ENCODE measurements at places on chromosomes 11 and 22.

GRCh38 chr22:49268924-49269323 is 558.7 kb downstream of the BRD1 start:
- no peak for DNase-seq

DNA sequence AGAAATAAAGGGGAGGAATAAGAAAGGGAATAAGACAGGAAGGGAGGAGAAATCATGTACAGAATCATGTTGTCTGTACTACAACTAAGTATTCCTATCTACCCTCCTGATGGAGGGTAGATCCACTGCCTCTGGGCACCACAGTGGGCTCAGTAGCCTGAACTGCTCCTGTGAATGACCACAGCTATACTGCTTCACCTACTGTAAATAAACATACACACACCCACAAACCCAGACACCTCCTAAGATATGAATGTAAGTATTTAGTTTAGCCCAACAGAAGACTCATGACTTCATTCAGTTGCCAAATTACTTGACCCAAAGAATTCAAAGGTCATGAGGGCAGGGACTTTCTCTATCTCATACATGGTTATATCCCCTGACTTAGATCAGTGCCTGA is 177.3 kb upstream of the C11orf58 start:
- no peak for DNase-seq

GRCh38 chr11:95495706-95496105 is 264.7 kb upstream of the SESN3 start:
- no peak for DNase-seq

DNA sequence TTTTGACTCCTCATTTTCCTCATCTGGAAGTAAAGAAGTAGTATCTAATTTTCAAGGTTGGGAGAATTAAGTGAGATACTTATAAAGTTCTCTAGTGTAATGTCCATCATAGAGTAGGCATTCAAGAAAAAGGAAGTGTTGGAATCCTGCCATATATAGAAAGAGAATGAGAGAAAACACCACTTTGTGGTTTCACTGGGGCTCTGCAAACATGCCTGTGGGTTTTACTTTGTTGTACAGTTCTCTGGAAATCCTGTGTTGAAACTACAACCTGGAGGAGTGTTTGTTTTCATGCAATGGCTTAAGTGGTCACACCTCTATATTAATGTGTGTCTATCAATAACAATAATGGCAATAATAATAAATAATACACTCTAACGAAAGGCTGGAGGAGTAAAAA is 741.7 kb downstream of the NELL1 start:
- no peak for DNase-seq

DNA sequence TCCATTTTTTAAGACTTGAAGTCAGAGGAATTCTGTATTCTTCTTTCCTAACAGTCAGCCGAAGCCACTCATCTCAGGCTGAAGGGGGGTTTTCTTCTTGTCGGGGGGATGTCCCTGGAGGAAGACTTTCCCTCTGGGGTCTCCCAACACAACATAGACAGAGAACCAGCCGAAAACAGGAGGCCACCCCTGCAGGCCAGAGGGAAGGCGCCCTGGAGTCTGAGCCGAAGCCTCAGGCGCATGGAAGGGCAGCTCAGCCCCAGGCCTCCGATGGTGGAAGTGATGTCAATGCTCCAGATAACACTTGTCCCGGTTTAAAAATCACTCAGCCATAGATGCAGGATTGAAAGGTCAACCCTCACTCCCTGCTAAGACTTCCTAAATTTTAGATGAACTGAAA is 1393.0 kb downstream of the TBC1D22A start:
- no peak for DNase-seq

- no peak for DNase-seq
Observed at GRCh38 chr11:62340269-62340901, 3.1 kb downstream of the ASRGL1 start.

GRCh38 chr22:38132794-38133193 is 22.3 kb upstream of the BAIAP2L2 start:
- DNase-seq, result no peak

DNA sequence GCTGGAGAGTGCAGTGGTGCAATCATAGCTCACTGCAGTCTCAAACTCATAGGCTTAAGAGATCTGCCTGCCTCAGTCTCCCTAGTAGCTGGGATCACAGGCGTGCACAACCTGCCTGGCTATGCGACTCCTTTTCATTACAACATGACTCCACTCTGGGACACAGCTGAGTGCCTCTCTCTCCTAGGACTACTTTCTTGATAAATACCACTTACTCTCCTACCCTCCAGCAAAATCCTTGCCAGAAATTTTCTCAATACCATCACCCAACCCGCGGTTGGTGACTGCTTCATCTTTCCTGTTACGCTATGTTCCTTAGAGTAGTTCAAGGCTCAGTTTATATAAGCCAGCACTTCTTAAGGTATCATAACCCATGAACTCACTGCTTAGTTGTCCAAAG is 26.9 kb downstream of the ARFGAP3 start:
- no peak for DNase-seq

DNA sequence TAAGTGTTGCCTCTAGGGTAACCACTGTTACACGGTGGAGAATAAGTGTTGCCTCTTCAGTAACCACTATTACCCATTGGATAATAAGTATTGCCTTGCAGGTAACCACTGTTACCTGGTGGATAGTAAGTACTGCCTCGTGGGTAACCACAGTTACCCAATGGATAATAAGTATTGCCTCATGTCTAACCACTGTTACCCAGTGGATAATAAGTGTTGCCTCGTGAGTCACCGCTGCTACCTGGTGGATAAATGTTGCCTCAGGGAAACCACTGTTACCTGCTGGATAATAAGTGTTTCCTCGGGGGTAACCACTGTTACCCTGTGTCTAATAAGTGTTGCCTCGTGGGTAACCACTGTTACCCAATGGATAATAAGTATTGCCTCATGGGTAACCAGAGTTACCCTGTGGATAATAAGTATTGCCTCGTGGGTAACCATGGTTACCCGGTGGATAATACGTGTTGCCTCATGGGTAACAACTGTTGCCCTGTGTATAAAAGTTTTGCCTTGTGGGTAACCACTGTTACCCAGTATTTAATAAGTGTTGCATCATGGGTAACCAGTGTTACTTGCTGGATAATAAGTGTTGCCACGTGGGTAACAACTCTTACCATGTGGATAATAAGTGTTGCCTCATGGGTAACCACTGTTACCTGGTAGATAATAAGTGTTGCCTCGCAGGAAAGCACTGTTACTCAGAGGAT is 12.3 kb upstream of the NXPE4 start:
- no peak for DNase-seq

GRCh38 chr11:60924110-60924905 is at the start of gene TMEM132A:
Gene TMEM132A, plus strand, starts transcription at chr11:60924460. Its CDS starts 174 bp downstream, at chr11:60924634.
- DNase-seq, result no peak

- no peak for DNase-seq
Observed at GRCh38 chr11:107752949-107753822, 41.3 kb upstream of the SLN start.

DNA sequence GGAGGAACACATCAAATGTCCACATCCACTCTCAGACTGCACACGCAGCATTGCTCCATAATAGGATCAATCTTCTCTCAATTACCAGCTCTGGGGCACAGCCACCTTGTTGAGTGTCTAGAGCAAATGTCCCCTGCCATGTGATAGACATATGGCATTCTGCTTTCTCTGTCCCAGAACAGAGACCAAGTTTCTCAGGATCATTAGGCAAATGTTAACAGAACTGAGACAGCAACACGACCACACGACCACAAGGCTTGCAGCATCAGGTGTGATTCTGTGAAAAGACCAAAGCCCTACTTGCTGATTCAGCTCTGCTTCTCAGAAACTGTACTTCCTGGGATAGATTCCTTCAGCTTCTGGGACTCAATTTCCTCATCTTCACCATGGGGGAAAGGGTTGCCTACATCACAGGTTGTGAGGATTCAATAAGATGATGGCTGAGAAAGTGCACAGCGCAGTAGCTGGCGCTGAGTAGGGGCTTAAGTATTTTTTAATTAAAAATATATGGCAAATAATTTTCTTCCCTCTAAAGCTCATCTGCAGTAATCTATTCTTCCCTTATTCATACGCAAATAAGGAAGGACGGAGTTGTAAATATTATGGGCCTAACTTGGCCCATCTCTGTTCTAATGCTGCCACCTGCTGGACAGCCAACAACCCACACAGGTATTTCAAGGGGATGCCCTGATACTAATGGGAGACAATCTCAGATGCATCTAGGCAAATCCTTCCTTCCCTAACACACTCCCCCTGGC is 54.3 kb upstream of the USP47 start:
- peak; percentile 47 for DNase-seq

DNA sequence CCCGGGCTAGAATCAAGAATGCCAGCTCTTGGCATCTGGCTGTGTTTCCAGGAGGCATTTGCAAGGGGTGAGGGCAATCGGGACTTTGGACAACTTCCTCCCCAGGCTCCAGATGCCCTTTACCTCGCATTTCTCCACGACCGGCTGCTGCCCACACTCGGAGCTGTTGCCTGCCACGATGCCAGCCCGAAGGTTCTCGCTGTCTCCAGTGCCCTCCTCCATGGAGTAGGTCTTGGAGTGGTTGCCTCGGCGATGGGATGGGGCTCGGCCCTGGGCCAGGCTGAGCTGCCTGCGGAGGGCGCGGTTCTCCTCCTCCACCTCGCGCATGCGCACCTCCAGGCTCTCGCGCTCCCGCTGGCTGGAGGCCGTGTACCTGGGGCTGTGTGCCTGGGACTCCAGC is 270.0 kb downstream of the LARGE1 start:
- DNase-seq, result no peak

- no peak for DNase-seq
Observed at GRCh38 chr22:38413085-38414008, 41.7 kb downstream of the KCNJ4 start.

GRCh38 chr22:43036282-43036829 is 21.4 kb upstream of the PACSIN2 start:
- DNase-seq, result no peak

GRCh38 chr22:44025171-44026065 is 1.3 kb downstream of the PARVB start:
- DNase-seq, result no peak

DNA sequence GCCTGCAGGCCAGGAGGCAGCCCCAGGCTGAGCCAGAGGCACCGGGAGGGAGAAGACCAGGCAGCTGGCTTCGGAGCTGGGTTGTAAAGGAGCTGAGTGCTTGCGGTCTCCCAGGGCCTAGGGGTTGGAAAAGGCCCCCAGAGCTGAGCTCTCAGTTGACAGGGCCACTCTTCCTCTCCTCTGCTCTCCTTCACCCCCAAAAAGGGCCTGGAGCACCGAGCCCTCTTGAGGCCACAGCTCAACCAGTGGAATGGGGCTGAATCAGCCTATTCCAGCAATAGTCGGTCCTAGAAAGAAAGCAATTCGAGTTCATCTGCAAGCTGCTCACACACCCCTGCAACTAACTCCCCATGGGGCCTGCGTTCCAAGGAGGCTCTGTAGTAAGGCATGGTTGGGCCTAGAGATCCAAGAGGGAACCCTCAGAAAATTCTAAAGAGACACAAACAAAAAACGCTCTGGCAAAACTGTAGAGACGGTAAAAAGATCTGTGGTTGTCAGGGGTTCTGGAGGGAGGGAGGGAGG is 205.0 kb downstream of the BUD13 start:
- no peak for DNase-seq

- no peak for DNase-seq
Observed at GRCh38 chr11:63623513-63624140, 9.4 kb upstream of the PLAAT3 start.

GRCh38 chr11:17508791-17509190 is 32.1 kb upstream of the ABCC8 start:
- no peak for DNase-seq

DNA sequence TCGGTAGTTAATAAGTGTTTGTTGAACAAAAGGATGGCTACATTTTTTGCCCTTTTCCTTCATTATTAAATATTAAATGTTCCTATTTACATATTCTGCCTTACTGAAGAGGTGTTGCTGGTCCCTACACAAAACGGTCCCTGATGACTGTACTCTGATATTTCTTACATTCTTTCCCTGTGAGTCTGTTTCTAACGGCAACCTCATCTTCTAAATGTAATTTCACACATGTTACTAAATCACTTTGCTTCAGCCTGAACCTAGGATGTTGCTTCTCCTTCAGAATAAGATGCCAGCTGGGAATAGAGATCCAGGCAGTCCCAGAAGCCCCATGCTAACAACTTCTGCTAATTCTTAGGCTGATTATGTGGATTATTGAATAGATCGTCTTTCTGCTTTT is 50.3 kb downstream of the SPON1 start:
- DNase-seq, result no peak

GRCh38 chr11:106937111-106937510 is 81.2 kb downstream of the GUCY1A2 start:
- DNase-seq, result no peak

DNA sequence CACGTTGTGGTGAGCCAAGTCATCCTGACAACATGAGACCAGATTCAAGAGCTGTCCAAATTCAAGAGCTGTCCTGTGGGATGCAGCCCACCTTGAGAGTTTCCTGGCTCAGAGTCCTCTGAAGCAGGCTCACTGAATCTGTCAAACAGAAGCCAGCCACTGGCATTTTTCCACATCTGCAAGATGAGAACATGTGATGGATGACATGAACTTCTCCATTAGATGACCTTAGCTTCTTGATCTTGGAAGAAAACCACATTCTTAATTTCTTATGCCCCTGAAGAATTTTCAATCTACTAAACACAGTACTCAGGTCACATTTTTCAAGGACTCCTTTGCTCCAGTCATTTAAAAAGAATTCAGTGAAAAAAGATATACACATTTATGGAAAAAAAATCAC is 291.0 kb downstream of the GUCY1A2 start:
- DNase-seq, result no peak

DNA sequence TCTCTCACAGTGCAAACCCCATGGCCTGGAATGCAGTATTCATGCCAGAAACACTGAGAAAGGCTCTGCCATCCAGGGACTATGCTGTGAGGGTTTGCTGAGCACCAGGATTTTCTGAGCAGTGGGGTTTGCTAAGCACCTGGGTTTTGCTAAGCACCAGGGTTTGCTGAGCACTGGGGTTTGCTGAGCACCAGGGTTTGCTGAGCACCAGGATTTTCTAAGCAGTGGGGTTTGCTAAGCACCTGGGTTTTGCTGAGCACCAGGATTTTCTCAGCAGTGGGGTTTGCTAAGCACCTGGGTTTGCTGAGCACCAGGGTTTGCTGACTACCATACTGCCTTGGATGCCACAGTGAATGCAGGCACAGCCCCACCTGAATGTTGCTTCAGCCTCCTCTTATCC is 48.3 kb upstream of the SMIM38 start:
- DNase-seq, result no peak

GRCh38 chr11:8071616-8072581 is 9.1 kb upstream of the TUB start:
- DNase-seq, result no peak

DNA sequence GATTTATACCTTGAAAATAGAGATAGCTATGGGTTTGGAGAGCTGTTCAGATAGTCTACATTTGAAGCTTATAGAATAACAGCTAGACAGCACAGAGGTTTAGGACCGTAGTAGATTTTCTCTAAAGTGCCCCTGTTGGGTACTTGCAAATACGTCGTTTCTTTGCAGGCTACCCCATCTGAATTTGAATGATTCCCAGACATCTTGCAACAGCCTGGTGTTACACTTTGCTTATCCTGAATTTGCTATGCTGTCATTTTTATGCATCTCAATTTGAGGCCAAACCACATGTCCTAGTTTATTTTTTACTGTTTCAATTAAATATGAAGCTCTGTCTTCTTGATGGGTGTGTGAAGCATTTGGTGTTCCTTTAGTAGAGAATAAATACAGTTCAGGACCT is 142.1 kb downstream of the WNT11 start:
- no peak for DNase-seq

GRCh38 chr11:15569305-15570025 is 454.7 kb downstream of the INSC start:
- no peak for DNase-seq

Measured in NK-92 treated with Interleukin-12 subunit alpha and Interleukin-12 subunit beta, amount 100 ng/mL, for 24 hours (cell line).